Globus pallidus (tissue), 1 donor: ENCODE measurements at places on chromosomes 5 and 9.
A peak's percentile ranks its signal among the peaks of the same experiment; 100 is the strongest.

- no peak for DNase-seq
These were observed 24.5 kb upstream of the TOR1B start for GRCh38 chr9:129778469-129778868.

DNA sequence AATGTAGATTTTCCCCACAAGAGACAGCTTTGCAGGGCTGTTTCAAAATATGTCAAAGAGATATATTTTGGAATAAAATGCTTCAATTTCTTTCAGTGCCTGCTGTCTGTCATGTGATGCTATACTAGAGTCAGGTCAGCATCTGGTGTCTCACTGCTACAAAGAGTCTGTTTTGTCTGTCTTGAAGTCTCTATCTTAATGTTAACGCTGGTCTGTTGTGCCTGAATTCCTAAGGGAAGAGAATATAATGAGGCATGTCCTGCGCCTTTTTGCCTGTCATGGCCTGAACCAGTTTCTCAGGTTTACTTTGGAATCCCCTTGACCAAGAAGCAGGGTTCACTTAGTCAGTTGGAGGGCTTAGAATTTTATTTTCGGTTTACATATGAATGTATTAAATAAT, 176.4 kb downstream of the PDZD2 start:
- no peak for DNase-seq

- peak; percentile 70 for DNase-seq
These were observed 8.1 kb downstream of the FAM193B start for GRCh38 chr5:177546258-177546741.

GRCh38 chr9:86545090-86545489, 190.9 kb upstream of the TUT7 start:
- DNase-seq = no peak

DNA sequence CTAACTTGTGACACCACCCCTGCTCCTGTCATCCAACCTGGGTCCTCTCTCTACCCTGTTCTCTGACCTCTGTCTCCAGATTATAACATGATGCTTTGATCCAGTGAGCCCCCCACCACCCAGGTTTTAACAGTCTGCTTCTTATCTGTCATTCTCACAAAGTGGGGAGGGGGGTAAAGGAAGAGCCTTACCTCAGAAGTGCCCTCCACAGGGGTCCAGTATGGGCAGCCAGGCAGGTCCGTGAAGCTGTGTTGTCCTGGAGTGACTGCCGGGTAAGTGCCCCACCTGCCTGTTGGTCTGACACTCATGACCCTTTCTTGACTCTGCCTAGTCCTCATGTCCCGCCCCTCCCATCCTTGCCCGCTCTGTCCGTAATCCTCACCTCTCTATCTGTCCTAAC, 3.4 kb downstream of the IL11RA start:
- no peak for DNase-seq

GRCh38 chr5:115375893-115376292, 79.4 kb upstream of the CCDC112 start:
- no peak for DNase-seq

- DNase-seq = no peak
These were observed 471.0 kb upstream of the MEF2C start for GRCh38 chr5:89353837-89354551.

- DNase-seq = no peak
These were observed 218.3 kb downstream of the PAX5 start for GRCh38 chr9:36815566-36816348.
